NCI-H1092 (cell line): ENCODE measurements at places on chromosomes 1 and 21.
A peak's percentile ranks its signal among the peaks of the same experiment; 100 is the strongest.

GRCh38 chr1:4689271-4689935, 35.0 kb downstream of the AJAP1 start:
- DNase-seq, result no peak

DNA sequence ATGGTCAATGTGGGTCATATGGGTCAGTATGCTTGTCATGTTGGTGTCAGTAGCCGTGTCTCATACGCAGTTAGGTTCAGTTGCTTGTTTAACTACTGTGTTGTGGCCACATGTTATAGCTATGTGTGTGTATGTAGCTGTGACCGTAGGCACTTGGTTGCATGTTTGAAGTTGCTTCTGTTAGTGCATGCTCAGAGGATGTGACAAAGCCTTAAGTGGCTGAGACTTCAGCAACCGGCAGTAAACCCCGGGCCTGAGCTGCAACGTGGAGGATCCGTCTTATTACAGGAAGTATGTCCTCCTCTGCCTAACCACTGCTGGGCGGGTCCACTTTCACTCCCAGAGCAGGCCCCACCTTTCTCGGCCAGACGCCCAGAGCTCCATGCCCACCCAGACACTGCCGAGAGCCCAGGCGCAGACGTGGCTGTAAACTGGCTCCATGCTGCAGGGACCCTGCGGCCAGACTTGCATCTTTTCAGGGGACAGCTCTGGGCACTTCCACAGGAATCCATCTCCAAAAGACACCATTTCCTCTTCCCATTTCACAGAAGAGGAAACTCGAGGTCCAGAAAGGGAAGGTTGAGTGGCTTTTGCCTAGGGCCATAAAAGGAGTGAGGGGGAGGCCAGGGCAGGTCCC, 2.2 kb downstream of the TCEA3 start:
- peak; percentile 86 for DNase-seq

DNA sequence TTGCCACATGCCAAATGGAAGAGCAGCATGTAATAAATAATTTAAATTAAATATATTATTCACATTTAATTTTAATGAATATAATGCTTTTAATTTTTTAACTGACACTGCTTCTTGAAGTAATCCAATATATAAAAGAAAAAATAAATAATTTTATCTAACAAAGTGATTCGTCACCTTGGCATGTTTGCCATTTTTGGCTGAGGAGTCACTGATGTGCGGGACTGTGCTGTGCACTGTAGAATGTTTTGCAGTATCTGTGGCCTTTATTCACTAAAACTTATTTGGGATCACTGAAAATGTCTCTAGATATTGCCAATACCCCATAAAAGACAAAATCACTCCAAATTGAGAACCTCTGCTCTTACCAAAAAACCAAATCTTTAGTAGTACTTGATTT, 807.8 kb downstream of the BRINP3 start:
- DNase-seq, result no peak

- DNase-seq, result no peak
Measured at GRCh38 chr1:223726380-223727001, 14.2 kb downstream of the CAPN2 start.

- no peak for DNase-seq
Measured at GRCh38 chr21:29386803-29387202, 88.1 kb downstream of the BACH1 start.

- no peak for DNase-seq
Measured at GRCh38 chr1:20477348-20478056, 8.5 kb downstream of the CAMK2N1 start.

GRCh38 chr21:37064841-37065240, 8.0 kb downstream of the PIGP start:
- DNase-seq, result no peak

DNA sequence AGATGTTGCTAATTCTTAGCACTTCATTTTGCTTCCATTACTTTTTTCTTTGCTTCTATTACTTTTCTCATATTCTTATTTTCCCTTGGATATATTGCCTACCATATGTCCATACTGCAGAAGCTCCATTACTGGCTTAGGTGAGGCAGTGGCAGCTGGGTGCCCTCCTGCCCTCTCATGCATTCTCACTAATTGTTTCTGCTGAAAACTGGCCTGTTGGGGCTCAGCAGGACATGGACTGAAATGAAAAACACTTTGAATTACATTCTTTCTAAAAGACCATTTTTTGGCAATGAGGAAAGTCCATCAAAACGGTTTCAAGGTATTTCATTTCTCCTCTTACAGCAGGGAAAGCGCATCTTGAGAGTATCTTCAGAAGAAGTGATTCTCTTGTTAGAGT, 122.9 kb downstream of the MAST2 start:
- DNase-seq, result peak; percentile 19

GRCh38 chr1:240099329-240099728, 7.6 kb downstream of the FMN2 start:
- no peak for DNase-seq

- DNase-seq, result no peak
Measured at GRCh38 chr1:26349188-26349876, 4.6 kb downstream of the CRYBG2 start.

GRCh38 chr1:41678111-41678878, 193.8 kb upstream of the EDN2 start:
- no peak for DNase-seq
